ENCODE measurements at places on chromosomes 4 and X.

DNA sequence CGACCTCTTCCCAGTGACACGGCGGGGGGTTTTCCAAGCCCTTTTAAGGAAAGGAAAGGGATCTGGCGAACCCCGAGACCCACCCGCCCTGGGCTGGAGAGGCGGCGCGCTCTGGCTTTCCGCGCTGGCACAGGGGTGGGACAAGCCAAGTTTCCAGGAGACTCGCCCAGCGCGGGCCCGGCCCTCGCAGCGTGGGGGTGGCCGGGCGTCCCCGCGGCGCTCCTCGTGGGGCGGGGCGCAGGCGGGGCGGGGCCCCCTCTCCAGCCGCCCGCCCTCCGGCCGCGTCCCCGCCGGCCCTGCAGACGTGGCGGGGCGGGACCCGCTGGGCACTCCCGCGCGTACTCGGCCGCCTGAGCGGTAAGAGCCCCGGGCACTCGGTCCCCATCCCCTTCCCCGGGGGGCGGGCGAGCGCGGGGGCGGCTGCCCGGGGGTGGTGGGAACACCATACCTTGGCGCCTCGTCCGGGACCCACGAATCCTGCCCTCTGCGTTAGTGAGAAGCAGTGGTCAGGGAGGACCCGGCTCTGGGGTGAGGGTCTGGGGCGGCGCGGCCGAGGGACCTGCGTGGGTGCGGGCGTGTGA, at the start of gene FAM114A1:
Gene FAM114A1, plus strand, starts transcription at position 329 of the 581 bp plus-strand sequence. CDS start 10,273 bp downstream, outside the sequence.
- peak; percentile 80 for DNase-seq

DNA sequence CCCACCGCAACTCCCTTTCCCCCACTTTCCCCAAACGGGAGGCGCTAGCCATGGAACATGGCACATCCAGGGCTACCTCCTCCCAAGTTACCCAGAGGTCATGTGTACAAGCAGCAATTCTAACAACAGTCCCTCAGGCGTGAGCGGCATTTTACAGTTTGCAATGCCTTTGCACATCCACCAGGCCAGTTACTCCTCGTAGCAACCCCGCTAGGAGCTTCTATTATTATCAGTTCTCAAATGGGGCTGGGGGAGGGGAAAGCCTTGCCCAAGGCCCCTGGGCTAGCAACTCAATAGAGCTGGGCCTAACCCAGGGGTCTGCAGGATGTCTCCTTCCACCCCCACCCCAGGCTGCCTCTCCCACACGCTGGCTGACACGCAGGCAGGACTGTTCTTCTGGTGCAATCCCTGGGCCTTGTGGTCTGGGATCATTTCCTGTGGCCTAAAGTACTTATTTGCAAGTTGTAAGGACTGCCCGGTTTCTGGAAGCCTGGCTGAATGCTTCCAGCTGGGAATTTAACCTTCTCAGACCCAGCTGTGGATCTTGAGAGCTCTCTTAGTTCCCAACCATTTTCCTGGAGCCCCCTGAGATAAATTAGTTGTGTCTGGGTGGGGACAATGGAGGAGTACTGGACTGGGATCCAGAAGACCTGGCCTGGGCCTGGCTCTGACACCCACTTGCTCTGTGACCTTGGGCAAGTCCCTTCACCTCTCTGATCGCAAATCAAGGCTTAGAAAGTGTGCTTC, 27.7 kb downstream of the PJA1 start:
- peak; percentile 68 for DNase-seq

- no peak for DNase-seq
These were observed 1913.7 kb downstream of the STIM2 start for GRCh38 chr4:28774344-28774743.

GRCh38 chr4:105158837-105159236, 12.2 kb downstream of the TET2 start:
- DNase-seq: peak; percentile 54

DNA sequence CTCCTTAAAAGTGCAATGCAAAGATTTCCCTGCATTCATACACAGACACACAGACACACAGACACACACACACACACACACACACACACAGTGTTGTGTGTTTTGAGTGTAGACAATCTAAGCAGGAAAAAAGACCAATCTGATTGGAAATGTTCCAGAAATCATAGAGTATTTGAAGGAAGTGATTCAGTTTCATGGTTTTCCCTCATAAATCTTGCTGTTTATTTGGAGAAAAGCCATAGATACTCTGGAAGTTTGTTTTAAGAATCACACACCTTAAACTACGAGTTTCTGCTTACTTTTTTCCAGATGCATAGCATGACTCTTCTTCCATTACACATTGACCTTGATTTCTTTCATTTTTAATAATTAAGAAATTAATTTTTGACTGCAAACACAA, 298.5 kb upstream of the BMP3 start:
- no peak for DNase-seq

DNA sequence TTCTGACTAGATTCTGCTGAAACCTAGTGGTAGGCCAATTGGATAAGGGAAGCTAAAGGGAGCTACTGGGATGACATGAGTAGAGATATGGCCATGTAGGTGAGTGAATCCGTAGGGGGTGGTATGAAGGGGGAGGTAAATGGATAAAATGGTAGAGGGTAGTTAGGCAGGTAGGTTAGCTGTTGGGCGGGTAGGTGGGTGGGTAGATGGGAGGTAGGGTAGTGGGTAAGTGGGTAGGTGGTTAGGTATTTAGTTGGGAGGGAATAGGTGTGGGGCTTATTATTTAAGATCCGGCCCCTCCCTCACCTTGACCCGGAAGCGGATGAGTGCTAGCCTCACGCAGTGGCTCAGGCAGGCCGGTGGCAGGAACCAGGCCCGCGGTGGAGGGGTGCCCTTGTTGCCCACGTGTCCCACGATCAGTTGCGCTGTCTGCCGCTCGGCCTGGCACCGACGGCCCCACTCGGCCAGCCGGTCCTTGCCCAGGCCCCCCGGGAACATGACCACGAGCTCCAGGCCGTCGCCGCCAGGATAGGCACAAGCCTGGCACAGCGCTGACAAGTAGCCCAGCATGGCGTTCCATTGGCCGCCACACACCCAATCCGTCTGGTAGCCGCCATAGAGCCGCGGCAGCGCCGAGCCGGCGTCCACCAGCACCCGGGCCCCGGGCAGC, 725 bp downstream of the FAM120C start:
- peak; percentile 55 for DNase-seq

DNA sequence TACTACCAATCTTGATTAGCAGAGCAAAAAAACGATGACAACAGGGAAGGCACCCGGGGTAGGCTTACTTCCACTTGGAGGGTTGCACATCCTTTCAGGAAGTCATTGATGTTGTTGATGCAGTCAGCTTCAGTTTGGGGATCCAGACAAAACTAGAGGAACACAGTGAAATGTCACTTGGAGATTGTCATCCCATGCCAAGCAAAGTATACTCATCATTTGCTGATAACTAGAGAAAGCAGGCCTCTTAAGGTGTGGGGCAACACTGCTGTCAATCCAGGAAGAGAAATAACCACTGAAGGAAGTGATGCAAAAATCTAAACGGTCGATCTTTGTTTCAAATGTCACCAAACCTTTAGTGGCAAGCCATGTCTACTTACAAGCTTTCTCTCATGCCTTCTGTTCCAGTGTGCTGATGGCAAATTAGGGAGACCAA, 1.4 kb downstream of the ARHGEF6 start:
- no peak for DNase-seq

DNA sequence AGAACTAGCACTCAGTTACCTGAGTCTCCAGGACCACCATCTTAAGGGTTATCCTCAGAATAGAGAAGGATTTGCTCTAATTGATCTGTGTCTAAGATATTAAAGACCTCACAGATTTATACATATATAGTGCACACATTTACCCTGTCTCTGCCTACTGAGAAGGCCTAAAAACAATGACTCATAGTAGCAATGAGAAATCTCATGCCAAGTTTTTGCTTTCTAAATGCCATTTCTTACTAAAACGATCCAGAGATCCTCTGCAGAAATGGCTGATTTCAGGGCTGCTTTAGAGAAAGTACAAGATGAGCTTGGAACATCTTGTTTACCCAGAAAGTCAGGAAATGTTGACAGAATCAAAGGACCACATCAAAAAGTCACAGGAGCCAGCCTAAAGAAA, 79.1 kb upstream of the INPP4B start:
- no peak for DNase-seq

DNA sequence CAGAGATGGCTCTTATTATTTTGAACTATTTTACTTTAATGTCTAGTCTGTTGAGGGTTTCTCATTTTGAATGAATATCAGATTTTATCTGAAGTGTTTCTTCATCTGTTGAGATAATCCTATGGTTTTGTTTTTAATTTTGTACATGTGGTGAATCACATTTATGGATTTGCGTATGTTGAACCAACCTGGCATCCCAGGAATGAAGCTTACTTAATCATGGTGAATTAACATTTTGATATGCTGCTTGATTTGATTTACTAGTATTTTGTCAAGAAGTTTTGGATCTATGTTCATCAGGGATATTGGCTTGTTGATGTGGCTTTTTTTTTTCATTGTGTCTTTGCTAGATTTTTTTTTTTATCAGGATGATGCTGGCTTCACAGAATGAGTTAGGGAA, 2390.9 kb downstream of the PCDH7 start:
- no peak for DNase-seq

DNA sequence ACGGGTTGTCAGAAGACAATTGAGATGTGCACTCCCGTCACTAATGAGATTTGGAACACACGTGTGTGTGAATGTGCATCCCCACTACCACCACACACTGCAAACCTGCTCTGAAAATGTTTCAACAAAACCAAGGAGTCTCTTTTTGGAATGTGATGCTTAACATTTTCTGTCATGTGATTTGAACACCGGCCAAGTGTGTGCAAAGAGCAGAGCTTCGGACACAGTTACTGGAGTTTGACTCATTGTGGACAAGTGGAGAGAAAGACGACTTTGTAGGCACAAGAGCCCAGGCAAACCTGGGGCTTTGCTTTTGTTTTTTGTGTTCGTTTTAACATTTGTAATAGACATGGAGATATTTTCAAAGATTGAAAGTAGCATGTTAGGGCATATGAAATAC, 49.2 kb downstream of the CCKAR start:
- DNase-seq: no peak

DNA sequence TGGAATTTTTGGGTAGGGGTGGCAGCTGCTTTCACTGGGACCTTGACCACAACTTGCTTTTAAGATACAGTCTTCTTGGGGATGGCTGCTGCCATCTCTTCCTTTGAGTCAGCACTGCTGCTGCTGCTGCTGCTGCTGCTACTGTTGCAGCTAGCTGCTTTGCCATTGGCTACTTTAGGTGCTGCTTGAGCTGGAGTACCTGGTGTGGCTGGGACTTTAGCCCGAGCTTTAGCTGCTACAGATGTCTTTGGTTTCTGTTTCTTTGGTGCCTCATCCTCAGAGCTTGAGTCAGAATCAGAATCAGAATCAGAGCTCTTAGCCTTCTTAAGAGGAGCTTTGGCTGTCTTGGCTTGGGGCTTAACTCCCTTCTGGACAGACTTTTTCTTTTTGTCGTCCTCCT, 52.2 kb downstream of the FAM9B start:
- DNase-seq: no peak

DNA sequence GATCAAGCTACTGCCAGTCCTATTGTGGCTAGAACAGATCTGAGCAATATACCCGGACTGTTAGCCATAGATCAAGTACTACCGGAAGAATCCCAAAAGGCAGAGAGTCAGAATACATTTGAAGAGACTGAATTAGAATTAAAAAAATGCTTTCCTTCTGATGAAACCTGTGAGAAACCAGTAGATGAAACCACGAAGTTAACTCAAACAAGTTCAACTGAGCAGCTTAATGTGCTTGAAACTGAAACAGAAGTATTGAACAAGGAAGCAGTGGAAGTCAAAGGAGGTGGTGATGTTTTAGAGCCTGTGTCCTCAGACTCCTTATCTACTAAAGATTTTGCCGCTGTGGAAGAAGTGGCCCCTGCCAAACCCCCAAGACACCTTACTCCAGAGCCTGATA, 46.8 kb downstream of the WDR44 start:
- no peak for DNase-seq

GRCh38 chr4:177351622-177352244, 42.1 kb downstream of the NEIL3 start:
- DNase-seq: no peak

DNA sequence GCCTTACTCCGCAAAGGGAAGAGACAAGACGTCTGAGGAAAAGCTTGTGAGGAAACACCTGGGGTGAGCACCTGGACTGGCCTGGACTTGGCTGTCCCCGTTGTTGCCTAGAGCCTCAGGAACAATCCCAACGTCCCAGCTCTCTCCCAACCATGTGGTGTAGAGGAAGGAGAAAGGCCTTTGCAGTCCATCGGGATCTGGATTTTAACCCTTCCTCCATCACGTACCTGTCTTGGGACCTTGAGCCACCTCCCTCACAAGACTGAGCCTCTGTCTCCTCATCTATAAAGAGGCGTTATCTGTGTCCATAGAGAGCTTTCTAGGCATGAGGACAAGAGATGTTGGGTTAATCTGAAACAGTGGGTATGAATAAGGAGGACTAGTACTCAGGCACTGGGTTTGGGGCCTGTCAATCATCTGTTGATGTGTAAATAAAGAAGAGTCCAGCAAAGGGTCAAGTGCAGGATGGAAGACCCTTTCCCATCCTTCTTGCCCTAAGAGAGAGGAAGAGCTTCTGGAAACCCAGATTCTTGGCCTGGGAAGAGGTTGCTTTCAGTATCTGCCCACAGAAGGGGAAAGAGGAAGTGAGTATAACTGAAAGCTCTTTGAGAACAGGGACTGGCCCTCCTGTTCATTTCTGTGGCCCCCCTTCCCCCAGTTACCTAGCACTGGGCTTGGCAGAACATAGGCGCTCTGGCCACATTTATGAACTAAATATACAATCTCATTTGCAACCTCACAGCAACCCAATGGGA, 137.1 kb downstream of the PJA1 start:
- no peak for DNase-seq

DNA sequence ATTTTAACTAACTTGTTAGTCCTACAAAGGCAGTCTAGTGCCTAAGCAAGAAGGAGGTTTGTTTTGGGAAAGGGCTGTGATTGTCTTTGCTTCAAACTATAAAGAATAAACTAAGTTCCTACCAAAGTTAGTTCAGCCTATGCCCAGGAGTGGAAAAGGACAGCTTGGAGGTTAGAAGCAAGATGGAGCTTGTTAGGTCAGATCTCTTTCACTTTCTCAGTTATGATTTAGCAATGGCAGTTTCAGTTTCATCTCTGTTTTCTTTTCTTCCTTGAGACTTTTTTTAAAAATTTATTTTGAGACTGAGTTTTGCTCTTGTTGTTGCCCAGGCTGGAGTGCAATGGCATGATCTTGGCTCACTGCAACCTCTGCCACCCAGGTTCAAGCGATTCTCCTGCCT, 82.9 kb upstream of the NLGN4X start:
- no peak for DNase-seq

- peak; percentile 83 for DNase-seq
These were observed at the start of gene ZFX for GRCh38 chrX:24149351-24150050. TSS of gene ZFX (plus strand) at chrX:24149729. CDS start at chrX:24172743, 23,014 bp downstream.

- DNase-seq: no peak
These were observed 5.2 kb upstream of the CASP6 start for GRCh38 chr4:109708435-109708834.

DNA sequence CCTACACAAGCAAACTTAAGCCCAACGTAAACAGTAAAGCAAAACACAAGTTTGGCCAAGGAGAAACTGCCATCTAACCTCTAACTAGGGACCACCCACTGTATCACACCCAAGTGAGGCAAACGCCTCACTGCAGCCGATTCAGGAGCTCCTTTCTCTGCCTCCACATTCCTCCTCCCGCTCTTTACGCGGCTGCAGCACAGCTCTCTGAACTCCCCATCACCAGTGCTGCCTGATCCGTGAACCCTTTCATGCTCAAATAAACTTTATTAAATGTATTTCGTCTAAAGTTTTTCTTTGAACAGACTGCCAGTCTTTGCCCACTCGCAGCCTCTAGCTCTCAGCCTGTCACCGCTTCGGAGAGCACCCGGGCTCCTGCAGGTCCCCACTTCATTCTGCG, 6.5 kb downstream of the PNMA6E start:
- peak; percentile 3 for DNase-seq

- no peak for DNase-seq
These were observed 37.0 kb downstream of the GUCY1A1 start for GRCh38 chr4:155703486-155704247.

GRCh38 chr4:47251348-47252135, 212.0 kb downstream of the COMMD8 start:
- DNase-seq: no peak
